ENCODE measurements at places on chromosomes 2 and 18. TPM values are rescaled to one million over a fixed set of nuclear protein-coding genes. Genes with fewer than 3 reads are reported as not detected.

The TUBA4B gene
- 0.56 TPM for total RNA-seq

The WDR35 gene
- 21.6 TPM for total RNA-seq

The SH2D6 gene
- total RNA-seq = 0.43 TPM

The TTN gene
- total RNA-seq = 0.03 TPM

The DRC1 gene
- total RNA-seq = 0.22 TPM

The ALKAL2 gene
- total RNA-seq = not detected

The ANKRD30BL gene
- not detected for total RNA-seq
